RWPE1 (cell line): ENCODE measurements at places on chromosomes 11 and 22.

- DNase-seq, result no peak
Measured at GRCh38 chr11:16086229-16086819, 270.0 kb downstream of the SOX6 start.

- no peak for DNase-seq
Measured at GRCh38 chr11:69203901-69204245, 48.1 kb downstream of the SMIM38 start.

- no peak for DNase-seq
Measured at GRCh38 chr11:129252621-129253020, 60.5 kb upstream of the ARHGAP32 start.

- no peak for DNase-seq
Measured at GRCh38 chr11:2103668-2104523, 35.3 kb downstream of the IGF2 start.

- no peak for DNase-seq
Measured at GRCh38 chr22:21981874-21982273, 713 bp downstream of the TOP3B start.

- DNase-seq, result no peak
Measured at GRCh38 chr22:42969348-42969975, 45.5 kb downstream of the PACSIN2 start.

GRCh38 chr11:46392421-46393230 lies 1.1 kb upstream of the CHRM4 start:
- DNase-seq, result peak; percentile 87

DNA sequence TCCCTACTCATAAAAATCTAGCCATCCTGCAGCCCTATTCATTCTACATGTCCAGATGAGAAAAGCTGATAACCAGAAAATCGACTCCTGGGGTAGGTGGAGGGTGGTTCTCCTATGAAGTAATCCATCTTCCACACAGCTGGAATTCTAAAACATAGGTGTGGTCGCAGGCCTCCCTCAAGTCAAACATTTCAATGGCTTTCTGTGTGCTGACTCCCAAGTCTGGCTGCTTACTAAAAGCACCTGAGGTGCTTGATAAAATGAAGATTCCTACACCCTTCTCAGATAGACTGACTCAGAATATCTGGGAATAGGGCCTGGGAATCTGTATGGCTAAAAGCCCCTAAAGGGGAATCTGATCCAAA lies 26.1 kb downstream of the IRAG1 start:
- no peak for DNase-seq

DNA sequence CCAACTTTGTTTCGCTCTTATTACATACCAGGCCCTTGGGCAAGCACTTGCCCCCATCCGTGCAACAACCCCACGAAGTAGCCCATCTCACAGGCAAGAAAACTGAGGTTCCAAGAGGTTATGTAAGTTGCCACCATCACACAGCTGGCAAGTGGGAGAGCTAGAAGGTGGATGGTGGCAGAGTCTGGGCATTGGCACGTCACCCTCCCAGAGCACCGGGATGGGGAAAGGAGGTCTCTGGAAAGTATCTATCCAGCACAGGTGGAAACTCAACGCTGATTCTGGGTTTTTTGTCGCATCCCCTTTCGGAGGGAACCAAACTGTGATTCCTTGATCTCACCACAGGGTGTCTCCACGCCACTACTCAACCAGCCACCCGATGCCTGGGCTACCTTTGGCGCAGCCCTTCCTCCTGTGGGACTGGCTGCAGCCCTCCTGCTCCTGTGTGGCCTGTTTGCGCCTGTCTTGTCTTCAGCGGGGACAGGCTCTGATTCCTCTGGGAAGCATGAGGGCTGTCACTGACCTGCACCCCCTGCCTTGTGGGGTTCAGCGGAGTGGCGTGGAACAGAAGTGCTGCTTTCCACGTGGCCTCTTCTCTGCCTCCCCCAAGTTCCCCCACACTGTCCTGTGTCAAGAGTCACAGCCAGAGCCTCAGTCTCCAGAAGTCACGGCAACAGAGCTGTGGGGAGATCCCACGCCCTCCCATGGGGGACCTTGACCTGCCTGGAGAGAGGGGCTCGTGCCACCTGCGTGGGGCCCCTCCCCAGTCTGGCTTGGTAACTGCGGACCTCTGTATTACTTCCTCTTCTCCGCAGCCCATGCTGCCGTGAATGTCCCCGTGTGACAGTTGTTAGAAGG lies 34.4 kb upstream of the TRIM29 start:
- DNase-seq, result peak; percentile 73

- DNase-seq, result no peak
Measured at GRCh38 chr11:116164843-116165242, 607.9 kb downstream of the BUD13 start.

GRCh38 chr11:75631086-75631730 lies 37.6 kb downstream of the MAP6 start:
- no peak for DNase-seq

GRCh38 chr11:110738641-110739040 lies 26.4 kb upstream of the ARHGAP20 start:
- no peak for DNase-seq

DNA sequence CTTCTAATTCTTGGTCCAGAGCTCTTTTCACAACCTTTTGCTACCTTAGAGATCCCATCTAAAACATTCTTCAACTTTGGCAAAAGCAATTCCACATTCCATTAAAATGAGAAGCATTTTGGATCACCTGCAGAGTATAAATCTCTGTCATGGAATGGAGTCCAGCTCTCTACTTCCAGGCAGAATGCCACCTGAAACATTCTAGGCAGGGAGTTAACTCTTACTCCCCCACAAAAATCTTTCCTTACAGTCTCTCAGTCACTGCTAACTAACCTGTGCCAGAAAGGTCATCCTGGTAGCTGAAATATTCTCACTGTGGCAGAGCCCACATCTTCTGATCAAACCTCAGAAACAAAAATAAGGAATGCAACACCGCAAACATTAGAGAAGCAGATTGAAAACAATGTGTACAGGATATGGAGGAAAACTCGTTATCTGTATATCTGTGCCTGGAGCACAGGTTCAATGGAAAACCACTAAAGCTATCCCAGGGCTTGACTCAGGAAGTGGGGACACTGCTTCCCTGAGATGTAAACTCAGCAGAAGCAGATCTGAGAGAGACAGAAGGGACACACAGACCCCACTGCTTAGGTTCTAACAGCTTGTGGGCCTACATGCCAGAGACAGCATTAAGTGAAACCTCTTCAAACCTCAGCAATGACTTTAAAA lies 78.9 kb downstream of the KCNC1 start:
- peak; percentile 24 for DNase-seq

GRCh38 chr11:16902781-16903378 lies 111.3 kb downstream of the PLEKHA7 start:
- DNase-seq, result no peak

- DNase-seq, result no peak
Measured at GRCh38 chr11:133819746-133820315, 25.5 kb downstream of the SPATA19 start.

DNA sequence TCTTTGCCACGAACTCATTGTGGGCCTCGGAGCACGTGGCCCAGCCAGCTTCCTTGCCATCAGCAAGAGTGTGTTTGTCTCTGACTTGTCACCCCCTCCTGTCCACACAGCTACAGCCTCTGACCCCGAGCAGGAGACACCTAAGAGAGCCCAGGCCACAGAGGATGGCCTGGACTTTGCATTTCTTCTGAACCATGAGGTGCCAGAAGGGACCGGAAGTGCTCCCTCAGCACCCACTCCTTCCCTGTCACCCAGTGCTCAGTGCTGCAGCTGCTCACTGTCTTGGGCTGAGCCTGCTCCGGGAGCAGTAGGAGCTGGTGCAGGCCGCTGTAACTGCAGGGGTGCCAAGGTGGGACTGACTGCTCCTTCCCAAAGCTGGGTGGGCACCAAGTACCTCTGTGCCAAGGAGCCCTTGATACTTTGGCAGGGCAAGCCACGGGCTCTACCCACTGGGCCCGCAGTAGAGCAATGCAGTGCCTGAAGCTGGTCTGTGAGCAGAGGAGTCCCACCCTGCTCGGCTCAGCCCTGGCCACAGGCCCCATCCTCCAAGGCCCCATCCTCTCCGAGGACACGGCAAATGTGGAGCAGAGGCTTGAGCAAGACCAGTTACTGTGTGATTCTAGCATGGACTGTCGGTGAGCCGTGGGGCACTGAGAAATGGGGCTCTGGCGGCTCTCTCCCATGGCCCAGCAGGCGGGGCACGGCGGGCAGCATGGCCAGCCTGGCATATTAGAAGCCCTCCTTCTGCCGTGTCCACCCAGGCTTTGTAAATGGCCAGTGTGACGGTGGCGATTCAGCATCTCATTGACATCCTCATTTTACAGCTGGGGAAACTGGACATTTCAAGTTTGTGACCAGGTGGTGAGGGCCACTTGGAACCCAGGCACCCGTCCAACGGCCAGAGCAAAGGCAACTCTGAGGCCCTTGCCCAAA lies 6.3 kb downstream of the GRK2 start:
- DNase-seq, result no peak

GRCh38 chr11:67282155-67282875 lies 6.8 kb upstream of the ANKRD13D start:
- no peak for DNase-seq

GRCh38 chr11:132779497-132779896 lies 752.8 kb downstream of the OPCML start:
- DNase-seq, result no peak

DNA sequence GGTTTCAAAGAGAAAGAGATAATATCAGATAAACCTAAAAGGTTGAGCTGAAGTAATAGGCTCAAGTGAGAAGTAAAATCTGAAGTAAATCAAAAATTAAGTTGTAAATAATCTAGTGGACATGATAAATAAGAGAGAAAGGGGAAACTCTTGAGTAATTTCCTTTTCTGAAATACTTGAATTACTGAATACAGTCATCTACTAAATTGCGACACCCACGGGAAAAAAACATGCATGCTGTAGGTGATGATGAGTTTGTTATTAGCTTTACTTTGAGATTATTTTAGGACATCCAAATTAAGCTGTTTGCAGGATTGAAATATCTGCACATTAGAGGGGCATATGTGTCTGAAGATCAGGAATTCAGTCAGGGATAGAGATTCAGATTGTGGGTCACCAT lies 50.0 kb upstream of the CARD18 start:
- peak; percentile 3 for DNase-seq

- DNase-seq, result no peak
Measured at GRCh38 chr11:113188371-113188834, 126.0 kb upstream of the TTC12 start.

DNA sequence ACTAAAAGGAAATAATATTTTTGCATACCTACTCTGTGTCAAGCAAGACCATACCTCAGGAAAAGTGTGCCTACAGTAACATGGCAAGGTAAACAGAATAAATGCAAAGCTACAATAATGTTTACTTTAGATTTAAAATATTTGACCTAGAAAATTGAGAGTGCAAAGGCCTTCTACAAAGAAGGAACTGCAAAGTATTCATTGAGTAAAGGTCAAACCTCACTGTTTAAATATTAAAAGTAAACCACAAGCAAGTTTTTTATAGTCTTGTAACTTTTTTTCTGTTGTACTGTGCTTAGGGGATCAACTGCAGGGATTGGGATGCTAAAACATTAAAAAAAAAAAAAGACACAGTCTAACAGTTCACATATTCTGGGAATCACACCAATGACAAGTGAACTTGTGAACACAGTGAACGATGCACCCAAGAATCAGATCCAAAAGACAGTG lies 48.8 kb downstream of the CWF19L2 start:
- DNase-seq, result no peak

GRCh38 chr11:62753736-62754603 lies at the start of gene ZBTB3:
TSS of gene ZBTB3 (minus strand) at chr11:62754160. CDS start at chr11:62753664, 496 bp downstream.
- DNase-seq, result peak; percentile 98

DNA sequence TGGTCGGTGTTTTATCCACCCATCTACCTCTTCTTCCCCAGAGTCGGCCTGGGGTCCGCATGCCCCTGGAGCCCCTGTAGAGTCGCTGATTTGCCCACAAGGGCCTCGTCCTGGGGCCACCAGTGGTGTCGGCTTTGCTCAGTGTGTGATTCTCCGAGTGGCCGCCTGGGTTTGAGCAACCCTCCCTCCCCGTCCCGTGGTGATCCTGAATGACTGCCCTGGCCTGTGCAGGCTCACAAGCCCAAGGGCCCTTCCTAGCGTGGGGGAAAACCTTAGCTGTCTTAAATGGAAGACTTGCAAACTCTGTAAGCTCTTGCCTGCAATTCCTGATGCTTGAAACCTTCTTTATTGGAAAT lies 128.3 kb downstream of the OSBP2 start:
- DNase-seq, result peak; percentile 41

DNA sequence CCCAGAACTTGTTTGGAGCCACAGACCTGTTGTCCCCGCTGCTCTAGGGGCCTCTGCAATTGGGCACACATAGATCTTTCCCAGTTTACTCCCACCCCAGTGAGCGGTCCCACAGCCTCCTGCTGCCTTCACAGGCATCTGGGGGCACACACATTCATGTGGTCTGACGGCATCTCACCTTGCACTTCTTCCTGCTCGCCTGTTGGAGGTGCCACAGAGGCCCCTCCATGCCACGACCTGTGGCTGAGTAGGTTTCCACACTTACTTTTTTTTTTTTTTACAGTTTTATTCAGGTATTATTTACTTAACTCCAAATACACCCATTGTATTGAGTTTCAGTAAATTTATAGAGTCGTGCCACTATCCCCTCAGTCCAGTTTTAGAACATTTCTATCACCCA lies 68.9 kb upstream of the SEPTIN5 start:
- DNase-seq, result no peak

DNA sequence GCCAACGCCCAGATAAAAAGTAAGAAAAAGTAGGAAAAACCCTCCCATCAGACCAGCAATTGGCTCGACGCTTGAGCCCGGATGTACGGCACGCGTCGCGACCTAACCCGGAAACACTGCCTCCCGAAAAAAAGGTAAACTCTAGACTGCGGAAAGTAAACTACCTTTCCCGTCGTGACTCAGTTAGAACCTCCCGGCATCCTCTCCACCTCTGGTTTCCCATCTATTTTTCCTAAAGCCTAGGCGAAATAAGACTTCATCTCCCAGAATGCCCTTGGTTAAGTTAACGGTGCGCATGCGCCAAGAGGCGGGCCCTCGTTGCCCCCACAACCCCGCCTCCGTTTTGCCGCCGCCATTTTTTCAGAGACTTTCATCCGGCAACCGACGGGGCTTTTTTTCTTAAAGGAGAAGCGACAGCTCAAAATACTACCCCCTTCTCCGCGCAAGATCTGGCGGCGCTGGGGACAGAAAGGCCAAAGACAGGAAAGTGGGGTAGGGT lies 678 bp upstream of the ZFP91 start:
- peak; percentile 83 for DNase-seq
